ENCODE measurements at places on chromosomes 2 and 18.

DNA sequence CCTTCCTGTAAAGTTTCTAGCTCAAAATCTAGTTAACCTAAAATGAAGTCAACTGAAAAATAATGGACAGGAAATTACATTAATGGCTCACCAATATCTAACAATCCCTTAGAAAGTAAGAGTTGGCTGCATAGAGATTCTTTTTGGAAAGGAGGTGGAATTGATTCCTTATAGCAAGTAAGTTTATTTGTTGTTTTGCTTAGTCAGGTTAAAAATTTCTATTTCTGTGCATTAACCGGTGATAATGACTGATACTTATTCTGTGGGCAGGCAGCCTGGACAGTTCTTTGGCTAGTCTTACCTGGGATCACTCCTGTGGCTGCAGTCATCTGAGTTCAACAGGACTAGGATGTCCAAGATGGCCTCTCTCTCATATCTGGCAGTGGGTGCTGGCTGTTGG lies 6.9 kb upstream of the BCL2L11 start:
- DNase-seq: no peak

DNA sequence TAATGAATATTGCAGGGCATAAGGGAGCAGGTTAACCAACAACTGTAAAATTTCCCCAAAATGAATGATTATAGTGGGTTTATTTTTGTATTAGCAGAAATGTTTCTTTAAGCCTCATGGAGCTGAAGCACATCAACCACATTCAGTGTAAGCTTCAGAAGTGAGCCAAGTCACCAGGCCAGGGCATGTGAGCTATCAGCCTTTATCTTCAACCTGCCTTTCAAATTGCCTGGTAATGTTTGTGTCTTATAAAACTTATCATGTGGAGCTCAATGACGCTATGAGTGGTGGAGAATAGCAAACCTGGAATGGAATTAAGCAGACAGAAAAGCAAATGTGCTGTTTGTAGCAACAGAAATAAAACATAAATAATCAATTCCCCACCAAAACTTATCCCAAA lies 1068.4 kb downstream of the LRP1B start:
- DNase-seq: no peak

DNA sequence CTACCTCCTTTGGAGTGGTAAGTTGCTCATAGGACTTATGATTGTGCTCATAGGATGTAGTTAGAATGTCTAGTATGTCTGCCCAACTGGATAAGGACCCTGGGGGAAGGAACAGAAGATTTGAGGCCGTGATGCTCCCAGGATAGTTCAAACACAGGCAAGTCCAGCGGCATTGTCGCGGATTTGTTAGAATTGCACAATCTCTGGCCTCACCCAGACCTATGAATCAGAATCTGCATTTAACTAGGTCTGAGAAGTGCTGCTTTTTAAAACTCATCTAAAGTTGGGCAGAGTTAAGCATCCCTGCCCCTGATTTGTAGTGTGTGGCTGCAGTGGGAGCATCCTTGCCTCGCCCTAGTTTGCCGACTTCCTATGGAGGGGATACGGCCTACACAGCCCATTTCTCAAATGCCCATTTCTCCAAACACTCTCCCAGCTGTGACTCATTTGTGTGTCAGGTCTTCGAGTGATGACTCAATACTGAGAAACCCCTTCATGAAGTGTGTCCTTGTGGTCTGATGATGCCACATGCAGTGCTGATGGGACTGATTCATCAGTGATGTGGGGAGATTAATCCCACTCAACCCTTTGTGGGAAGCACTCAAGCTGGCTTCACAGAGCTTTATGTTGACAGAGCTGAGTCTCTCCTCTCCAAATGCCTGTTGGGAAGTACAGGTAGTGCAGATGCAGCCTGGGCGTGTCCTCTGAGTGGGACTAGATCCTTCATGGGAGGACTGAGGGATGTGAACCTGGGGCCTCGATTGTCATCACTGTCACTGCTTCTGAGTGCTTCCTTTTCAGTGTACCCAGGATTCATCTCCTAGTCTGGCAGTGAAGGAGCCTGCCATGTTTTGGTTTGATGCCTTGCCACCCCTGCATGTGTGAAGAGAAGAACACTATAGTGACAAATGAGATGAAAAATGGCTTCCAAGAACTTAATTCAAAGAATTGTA lies 18.7 kb downstream of the SMIM21 start:
- no peak for DNase-seq

DNA sequence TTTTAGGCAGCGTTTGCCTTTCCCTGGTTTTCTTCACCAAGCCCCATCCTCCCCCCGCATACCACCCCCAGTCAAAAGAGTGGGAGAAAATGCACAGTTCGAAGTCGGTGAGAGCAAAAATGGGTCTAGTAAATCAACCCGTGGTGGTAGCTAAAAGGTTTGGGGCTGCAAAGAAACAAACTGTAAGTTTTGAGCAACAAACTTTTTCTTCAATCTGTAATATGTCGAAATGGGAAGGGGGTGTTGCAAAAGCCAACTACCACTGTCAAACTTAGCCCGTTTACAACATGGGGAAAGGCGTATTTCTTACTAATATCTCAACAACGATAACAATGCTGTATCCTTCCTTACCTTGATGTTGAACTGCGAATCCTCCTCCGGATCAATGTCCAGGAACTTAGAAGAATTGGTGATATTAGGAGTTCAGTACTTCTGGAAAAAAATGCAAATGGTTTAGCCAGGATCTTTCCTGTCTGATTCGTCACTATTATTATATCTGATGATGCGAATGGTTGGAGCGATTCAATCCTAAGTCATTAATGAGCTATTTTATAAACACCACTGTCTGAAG lies 2.4 kb upstream of the SATB2 start:
- no peak for DNase-seq

- DNase-seq: no peak
Measured at GRCh38 chr2:67309281-67309680, 87.9 kb upstream of the ETAA1 start.

- DNase-seq: no peak
Measured at GRCh38 chr18:36531636-36532035, 234.1 kb downstream of the FHOD3 start.

DNA sequence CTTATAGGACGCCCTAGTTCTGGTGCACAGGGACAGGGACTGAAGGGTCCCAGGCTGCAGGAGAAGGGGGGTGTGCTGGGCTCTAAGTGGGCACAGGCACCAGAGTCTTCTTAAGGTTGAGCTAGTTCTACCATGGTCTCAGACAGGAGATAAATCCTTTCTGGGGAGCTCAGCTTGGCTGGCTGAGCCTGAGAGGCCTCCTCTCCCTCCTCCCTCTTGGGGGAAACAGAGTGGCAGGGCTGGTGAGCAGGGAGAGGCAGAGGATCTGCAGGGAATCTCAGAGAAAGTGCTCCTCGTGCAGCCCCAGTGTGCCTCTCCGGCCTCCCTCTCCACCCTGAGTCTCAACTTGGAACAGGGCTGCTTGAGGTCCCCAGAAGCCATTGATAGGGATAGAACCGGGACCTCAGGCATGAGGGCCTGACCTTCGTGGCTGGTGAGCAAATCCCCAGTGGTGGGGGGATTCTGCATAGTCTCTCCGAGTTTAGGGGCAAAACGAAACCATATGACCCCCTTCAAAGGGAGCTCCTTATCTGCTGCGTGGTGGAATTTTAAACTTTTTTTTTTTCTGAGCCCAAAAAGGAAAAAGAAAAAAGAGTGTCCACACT lies 2.0 kb downstream of the GDF7 start:
- no peak for DNase-seq

DNA sequence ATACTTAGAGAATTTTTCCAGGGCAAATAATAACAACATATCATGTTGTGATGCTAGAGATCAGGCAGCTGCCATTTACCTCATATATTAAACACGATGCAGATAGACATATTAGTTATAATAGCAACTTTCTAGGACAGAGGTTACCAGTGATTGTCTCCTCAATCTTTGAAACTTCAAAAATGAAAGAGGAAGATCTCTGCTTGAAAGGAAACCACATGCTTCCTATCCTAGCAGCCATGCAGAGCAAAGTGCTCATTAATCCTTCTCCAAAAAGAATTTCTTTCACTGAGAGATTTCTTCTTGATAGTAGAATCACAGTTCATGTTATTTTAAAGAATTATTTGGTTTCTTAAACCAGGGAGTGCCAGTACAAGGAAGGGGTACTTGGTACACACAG lies 317.2 kb downstream of the CPS1 start:
- no peak for DNase-seq

DNA sequence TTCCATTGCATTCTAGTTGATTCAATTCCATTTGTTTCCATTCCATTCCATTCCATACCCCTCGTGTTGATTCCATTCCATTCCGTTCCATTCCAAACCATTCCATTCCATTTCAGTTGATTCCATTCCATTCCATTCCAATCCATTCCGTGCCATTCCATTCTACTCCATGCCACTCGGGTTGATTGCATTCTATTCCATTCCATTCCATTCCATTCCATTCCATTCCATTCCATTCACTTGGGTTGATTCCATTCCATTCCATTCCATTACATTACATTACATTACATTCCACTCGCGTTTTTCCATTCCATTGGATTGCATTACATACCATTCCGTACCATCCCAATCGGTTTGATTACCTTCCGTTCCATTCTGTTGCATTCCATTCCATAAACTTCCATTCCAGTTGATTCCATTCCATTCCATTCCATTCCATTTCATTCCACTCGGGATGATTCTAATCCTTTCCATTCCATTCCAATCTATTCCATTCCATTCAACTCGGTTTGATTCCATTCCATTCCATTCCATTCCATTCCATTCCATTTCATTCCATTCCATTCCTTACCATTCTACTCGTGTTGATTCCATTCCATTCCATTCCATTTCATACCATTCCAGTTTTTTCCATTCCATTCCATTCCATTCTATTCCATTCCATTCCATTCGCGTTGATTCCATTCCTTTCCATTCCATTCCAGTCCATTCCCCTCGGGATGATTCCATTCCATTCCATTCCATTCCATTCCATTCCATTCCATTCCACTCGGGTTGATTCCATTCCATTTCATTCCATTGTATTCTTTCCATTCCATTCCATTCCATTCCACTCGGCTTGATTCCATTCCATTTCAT lies 1140.4 kb downstream of the RPIA start:
- DNase-seq: no peak

GRCh38 chr2:233413559-233414272 lies 59.4 kb downstream of the DGKD start:
- no peak for DNase-seq

DNA sequence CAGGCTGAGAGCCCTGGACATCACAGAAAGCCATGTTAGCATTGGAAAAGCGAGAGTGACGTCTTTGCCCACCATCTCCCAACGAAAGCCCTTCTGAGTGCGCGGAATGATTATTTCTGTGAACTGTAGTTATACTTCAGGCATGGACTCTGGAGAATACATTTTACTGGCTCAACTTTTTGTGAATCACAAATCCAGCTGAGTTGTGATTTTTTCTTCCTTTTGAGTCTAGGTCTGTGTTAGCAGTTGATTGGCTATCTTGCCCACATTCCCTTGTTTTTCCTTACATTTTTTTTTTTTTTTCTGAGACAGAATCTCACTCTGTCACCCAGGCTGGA lies 183.1 kb downstream of the INO80D start:
- DNase-seq: no peak

GRCh38 chr2:31131871-31132270 lies 6.4 kb downstream of the GALNT14 start:
- DNase-seq: no peak

GRCh38 chr2:57569396-57569795 lies 477.2 kb upstream of the VRK2 start:
- DNase-seq: no peak

DNA sequence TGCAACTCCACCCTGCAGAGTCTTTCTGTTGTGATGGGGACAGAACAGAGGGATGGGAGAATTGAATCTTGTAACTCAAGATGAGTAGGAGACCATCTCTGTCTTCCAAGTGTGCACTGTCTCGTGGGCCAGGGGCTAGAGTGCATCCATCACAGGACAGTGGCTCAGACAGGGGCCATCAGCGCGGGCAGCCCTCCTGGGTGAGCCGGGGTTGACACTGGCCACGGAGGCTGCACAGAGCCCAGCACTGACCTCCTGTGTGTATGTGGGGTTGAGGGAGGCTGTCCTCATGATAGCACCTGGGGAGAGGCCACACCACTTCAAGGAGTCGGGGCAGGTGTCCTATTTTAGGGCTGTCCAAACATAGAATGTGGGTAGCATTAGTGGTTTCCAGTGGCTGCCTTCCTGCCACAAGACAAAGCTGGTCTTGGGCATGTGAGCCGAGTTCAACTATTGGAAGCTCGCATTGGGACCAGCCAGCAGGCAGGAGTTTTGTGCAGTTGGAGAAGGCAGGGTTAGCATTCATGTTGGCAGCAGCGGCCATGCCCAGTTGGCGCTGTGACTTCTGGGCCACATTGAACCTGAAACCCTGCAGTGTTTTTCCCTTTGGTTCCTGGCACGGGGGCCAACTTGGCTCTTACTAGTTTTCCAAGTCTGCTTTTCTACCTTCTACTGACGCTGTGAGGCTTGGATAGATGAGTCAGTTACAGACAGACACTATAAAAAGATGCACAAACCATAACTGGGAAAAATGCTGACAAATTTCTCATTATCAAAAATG lies 45.3 kb downstream of the ACOXL start:
- no peak for DNase-seq

- DNase-seq: no peak
Measured at GRCh38 chr2:47334356-47335136, 68.4 kb upstream of the MSH2 start.

DNA sequence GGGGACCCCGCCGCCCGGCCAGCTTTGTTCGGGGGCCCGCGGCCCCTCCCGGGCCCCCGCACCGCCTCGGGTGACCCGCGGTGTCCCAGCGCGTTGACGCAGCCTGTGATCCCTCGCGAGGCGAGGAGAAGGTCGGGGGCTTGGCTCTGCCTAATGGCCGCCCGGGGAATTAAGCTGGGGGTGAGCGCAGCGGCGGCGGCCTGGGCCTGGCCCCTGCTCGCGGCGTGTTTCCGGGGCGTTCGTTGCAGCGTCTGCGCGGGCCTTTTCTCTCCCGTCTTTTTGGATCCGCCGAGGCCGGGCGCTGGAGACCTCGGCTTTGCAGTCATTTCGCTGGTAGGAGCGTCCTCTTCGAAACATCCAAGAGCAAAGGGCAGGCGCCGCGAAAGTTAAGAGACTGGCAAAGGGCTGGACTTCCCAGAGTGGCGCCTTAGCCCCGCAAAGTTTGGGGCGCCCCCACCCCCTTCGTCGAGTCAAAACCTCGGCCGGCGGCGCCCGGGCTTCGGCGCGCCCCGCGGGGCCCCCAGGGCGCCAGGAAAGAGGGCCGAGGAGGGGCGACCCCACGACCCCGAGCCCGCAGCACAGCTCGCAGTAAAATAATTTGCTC lies 1.3 kb downstream of the SALL3 start:
- DNase-seq: no peak

- DNase-seq: no peak
Measured at GRCh38 chr2:214184461-214184860, 226.4 kb upstream of the VWC2L start.

GRCh38 chr2:150467621-150467963 lies 19.9 kb downstream of the RND3 start:
- DNase-seq: no peak

GRCh38 chr2:231795525-231796327 lies 9.5 kb downstream of the COPS7B start:
- no peak for DNase-seq

DNA sequence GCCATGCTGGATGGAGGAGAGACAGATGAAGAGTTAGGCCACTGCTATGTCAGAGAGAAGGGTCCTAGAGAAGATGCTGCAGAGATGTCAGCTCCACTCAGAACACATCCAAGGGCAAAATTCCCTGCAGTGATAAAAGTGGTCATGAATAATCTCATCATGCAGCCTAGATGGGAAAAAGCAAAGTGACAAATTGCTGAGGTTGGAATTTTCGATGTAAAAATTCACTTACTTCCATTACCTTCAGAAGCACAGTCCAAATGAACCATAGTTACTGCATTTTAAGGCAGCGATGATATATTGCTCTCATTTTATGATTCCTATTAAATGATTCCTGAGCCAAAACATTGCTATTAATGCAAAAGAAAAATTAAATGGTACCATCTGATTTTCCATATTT lies 16.4 kb downstream of the ANKRD29 start:
- no peak for DNase-seq
